ENCODE measurements at places on chromosomes 1 and 21.

- no peak for DNase-seq
Observed at GRCh38 chr1:200075938-200076546, 48.5 kb downstream of the NR5A2 start.

DNA sequence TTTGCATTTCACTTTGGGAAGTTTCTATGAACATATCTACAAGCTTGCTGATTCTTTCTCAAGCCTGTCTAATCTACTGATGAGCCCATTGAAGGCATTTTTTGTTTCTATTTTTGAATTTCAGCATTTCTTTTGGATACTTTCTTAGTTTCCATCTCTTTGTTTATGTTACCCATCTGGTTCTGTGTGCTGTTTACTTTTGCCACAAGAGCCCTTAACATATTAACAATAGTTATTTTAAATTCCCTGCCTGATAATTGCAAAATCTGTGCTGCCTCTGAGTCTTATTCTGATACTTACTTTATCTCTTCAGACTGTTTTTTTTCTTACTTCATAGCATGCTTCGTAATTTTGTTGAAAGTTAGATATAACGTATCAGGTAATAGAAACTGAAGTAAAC, 75.8 kb upstream of the ZRANB2 start:
- no peak for DNase-seq

DNA sequence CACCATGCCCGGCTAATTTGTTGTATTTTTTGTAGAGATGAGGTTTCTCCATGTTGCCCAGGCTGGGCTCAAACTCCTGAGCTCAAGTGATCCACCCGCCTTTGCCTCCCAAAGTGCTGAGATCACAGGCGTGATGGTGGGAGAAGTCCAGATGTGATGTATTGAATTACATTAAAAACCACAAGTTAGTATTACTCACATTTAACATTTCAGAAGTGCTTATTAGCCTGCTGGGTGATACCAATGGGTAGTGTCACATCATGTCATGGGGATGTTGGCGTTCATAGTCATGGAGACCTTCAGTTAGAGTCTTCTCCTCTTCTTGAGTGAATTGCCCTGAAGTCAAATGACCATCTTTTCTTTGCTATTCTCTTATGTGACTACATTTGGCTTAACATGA, 63.6 kb upstream of the VAMP3 start:
- no peak for DNase-seq

DNA sequence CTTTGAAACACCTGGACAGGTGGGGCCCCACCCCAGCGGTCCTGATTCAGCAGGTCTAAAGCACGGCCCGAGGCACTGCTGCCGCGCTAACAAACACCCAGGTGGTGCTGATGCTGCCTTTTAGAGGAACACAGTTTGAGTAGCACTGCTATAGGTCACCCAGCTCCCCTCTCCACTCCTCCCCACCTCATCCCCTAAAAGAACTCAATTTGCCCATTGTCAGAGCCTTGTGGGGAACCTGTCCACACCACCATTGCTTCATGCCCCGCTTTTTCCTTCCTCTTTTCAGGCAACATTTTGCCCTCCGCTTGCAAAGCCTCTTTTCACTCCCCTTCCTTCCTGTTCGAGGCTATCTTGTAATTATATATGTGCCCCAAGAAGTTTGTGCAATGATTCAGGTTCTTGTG, 26.2 kb upstream of the PADI4 start:
- no peak for DNase-seq

DNA sequence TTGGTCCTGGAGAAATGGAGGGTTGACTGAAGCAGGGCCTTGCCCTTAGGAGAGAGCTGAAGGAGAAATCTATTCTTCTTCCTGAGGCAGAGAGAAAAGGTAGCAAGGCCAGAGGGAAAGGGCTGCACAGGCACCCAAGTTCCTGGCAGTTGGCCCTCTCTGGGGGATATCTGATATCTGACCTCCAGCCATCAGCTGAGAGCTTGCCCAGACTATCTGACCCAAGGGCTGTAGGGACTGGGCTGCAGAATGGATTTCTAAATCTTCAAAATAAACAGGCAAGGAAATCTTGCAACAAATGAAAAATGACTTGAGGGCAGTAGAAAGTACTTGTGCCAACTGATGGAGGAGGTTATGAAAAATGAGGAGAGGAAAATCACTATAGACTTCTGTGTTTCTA, 498 bp upstream of the CLCA2 start:
- no peak for DNase-seq
